8988T (cell line): ENCODE measurements at places on chromosomes 5 and 9.

GRCh38 chr9:96006961-96007360, 131.5 kb downstream of the ERCC6L2 start:
- no peak for DNase-seq

DNA sequence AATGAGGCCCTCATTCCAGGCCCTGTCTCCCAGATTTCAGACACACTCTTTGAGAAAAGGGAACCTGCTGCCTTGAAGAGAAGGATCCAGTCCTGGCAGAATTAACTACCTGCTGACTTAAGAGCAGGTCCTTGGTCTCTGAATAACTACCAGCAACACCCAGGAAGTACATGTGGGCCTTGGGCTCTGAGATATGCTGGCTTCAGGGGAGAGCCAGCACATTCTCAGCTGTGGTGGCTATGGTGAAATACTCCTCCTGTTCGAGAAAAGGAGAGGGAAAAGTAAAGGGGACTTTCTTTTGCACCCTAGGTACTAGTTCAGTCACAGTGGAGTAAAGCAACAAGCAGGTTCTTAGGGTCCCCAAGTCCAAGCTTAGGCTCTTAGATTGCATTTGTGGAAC, 120.0 kb downstream of the HMHB1 start:
- DNase-seq, result no peak

DNA sequence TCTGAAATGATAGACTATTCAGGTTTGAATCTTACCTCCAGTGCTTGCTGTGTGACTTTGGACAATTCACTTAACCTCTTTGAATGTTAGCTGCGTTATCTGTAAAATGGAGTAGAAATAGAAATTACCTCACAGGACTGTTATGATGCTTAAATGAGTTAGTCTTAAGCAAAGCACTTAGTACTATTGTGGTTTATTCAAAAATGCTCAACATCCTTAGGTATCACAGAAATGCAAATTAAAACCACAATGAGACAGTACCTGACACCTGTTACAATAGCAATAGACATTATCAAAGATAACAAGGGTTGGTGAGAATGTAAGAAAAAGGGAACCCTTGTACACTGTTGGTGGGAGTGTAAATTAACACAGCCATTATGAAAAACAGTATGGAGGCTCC, 77.6 kb upstream of the FREM1 start:
- DNase-seq, result no peak

DNA sequence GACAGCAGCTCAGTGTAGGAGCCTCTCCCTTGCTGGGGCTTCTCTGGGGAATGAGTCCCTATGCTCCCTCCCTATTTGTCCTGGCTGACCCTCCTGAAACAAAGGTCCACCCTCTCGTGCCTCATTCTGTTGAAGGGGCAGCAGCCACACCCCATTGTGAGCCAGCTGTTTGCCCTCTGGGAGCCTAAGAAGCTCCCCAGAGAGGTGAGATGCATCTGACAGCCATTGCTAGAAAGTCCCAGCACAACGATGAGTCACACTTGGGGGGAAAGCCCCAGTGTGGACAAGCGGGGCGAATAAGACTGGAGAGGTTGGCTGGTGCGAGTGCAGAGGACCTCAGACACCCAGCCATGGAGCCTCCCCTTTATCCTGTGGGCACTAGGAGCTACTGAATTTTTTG, 101.4 kb downstream of the PPARGC1B start:
- DNase-seq, result no peak

- no peak for DNase-seq
Observed at GRCh38 chr9:94875300-94876020, 149.0 kb downstream of the AOPEP start.

DNA sequence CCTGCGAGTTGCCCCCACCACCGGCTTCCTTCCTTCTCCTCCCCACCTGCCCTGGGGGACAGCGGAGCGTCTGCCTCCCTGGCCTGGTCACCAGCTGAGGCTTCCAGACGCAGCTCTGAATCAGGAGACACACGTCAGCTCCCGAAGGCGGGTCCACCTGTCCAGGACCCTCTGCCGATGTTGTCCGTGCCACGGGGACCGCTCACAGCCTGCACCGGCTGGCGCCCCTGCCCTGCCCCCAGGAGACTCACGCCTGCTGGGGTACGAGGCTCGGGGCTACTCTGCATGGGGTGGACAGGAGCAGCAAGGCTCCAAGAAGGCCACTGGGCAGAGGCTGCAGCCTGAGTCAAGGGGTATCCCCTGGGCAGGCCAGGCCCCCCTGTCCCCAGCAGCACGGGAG, 1.9 kb upstream of the CCDC187 start:
- no peak for DNase-seq

DNA sequence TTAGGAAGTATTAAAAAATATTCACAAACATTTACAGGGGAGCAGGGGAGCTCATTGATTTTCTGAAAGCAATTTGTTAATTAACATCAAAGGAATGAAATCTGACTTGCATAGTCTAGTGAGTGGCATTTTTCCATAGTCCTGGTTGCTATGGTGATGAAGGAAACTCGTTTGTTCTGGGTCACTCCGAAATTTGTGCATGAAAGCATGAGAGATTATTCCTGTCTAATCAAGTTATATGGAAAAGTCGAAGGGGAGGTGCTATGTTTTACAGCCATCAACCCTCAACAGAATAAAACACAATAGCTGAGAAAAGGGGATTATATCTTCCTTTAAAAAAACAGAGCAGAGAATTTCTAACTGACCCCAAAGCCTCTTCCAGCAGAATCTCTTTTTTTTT, 1495.7 kb upstream of the WWC1 start:
- DNase-seq, result no peak

DNA sequence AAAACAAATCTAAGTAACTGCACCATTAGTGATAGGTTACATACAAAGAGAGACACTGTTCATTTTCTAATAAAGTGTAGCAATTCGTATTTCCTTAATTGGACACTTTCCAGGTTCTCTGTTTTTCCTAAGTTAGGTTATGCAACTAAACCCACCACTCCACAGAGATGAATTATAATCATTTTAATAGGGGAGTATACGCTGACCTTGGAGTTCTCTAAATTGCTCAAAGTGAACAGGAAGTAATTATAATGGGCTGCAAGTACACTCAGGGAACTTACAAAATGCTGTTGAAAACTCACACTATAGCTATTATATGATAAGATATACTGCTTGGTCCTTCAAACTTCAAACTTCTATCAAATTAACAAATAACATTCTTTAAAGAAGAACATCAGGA, 18.2 kb upstream of the ADCY2 start:
- no peak for DNase-seq

GRCh38 chr5:118593003-118593328, 395.4 kb downstream of the DTWD2 start:
- DNase-seq, result no peak

- DNase-seq, result no peak
Observed at GRCh38 chr9:22237497-22238363, 208.9 kb upstream of the DMRTA1 start.

- no peak for DNase-seq
Observed at GRCh38 chr5:6636293-6636692, 3.1 kb downstream of the SRD5A1 start.

DNA sequence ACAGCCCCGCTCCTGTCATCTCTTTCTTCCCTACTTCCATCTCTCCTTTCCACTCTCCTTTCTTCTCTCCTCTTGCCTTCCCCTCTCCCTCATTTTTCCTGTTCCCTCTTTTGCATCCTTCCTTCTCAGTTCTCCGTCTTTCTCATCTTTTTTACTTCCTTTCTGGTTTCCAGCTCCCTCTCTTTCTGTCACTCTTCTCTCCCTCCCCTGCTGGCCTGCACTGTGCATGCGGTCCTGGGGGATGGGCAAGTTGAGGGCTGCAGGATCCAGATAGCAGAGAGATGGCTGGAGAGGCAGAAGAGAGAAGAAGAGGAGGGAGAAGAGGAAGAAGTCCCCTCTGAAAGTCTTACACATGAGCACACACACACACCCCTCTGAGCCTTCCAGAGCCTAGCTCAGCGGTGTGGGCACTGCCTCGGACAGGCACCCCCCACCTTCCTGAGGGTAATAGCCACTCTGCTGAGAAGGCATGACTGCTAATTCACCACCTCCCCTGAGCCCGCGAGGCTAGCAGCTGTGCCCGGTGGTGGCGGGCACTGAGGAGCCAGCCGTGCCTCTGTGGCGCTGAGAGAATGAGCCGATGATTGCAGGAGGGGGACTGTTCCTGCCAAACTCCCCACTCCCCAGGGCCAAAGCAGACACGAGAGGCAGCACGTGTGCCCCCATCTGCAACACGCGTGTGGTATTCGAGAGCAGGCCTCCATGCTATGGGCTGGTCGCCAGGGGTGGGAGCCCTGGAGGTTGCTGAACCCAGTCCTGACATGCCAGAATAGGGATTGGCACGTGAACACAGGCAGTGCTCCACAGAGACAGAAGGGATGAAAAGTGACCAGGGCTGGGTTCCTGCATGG, 3.7 kb upstream of the CAMK2A start:
- DNase-seq, result no peak

- DNase-seq, result no peak
Observed at GRCh38 chr5:39558541-39558940, 133.8 kb upstream of the DAB2 start.

- DNase-seq, result peak; percentile 34
Observed at GRCh38 chr9:136726118-136726517, 13.7 kb downstream of the DIPK1B start.

GRCh38 chr5:151663617-151664293, 23.0 kb downstream of the SPARC start:
- no peak for DNase-seq

DNA sequence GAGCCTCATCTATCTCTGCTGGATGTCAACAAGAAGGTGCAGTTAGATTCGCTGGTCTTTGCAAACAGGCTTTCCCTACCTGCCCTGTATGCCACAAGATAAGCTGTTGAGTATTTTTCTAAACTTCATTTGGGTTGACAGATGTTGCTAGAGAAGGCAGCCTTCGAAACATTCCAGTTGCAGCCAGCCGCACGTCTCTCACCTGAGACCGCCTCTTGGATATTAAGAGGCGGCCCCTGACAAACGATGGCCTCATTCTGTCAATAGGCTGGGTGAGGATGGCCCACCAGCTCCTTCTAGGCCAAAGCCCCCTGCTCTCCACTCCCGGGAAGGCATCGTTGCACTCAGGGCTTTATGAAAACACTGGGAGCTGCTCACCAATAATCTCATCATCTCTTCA, 181.6 kb downstream of the DAB2IP start:
- DNase-seq, result no peak

DNA sequence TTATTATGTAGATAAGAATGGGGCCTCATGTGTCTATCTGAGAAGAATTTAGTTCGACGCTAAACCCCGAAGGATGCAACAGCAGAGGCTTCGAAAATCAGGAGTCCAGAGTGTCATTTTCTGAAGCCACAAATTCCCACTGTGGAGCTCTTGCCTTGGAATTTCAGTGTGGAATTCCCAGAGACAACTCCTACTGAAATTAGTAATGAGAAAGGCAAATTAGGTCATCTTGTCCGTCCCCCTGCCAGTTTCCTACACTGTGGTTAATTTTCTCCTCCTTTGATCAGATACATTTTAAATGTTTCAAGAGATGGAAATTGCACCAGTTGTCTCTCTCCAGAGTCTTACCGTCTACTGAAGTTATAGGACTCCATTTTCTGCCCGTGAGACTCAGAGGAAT, 633.6 kb downstream of the BNC2 start:
- no peak for DNase-seq

GRCh38 chr5:907366-907910, 14.8 kb downstream of the TRIP13 start:
- DNase-seq, result no peak

GRCh38 chr5:81856948-81857928, 106.3 kb upstream of the SSBP2 start:
- DNase-seq, result peak; percentile 24

GRCh38 chr9:34741628-34742027, 31.7 kb upstream of the CCL21 start:
- DNase-seq, result no peak

- DNase-seq, result no peak
Observed at GRCh38 chr9:105333811-105334210, 89.4 kb downstream of the SLC44A1 start.

DNA sequence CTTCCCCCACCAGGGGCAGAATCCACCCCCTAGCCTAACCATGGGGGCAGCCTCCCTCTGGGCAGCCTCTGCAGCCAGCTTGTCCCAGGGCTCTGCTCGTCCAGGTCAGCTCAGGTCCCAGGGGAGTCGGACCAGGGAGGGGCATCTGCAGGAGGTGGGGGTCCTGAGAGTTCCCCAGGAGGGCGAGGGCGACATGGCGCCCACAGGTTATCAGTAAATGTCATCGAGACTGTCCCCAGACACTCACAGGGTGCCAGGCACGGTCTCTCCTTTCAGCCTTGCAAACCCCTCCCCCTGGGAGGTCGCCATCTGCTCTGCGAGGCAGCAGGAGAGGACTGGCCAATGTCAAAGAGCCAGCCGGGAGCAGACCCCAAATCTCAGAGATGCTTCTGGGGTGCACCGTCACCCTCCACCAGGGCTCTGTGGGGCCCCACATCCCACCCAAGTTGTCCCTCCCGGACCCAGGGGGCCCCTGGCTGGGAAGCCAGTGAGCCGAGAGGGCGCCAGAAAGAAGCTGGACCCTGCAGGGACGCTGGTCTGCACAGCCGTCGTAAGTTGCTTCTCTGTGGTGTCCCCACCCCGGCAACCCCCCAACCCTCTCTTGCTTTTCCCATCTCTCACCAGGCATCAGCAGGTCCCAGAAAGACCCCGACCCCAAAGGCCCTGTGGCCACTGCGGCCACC, 69.3 kb downstream of the NTNG2 start:
- no peak for DNase-seq

DNA sequence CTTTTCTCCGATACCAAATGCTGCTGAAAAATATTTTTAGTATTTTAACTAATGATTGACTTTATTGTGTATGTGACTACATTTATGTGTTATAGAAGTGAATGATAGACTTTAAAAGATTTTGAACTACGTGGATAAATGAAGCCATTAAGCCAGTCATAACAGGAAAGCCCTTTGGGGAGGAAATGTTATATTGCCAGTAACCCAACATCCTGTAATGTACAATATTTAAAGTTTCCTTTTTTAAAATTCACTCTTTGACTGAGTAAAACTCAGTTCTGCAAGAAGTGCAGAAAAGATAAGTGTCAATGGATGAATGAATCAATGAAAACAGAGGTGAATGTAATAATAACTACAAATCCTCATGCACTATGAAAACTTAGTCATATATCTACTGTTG, 102.6 kb upstream of the TLE4 start:
- DNase-seq, result no peak

DNA sequence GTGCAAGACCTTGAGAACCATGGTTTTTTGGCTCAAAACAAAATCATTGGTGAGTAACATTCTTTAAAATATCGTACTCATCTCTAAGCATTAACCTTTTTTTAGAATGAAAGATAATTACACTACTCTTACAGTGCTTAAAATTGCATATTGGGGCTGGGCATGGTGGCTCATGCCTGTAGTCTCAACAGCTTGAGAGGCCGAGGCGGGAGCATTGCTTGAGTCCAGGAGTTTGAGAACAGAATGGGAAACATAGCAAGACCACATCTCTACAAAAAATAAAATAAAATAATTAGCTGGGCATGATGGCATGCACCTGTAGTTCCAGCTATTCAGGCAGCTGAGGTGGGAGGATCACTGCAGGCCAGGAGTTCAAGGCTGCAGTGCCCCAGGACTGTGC, 2.9 kb upstream of the RECK start:
- no peak for DNase-seq

DNA sequence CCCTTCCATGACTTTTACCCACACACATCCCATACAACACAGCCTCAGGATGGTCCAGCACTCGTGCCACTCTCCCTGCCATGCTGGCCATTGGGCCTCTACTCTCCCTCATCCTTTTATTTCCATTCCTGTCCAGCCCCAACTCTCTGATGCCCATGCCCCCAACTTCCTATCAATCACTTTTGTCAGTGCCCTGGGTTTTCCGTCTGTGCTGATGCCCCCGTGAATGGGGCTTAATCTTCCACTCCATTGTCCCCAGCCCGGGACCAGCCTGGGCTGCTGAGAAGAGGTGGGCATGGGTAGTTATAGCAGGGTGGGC, 12.6 kb upstream of the ACSL6 start:
- no peak for DNase-seq

- no peak for DNase-seq
Observed at GRCh38 chr5:14295610-14296009, 152.5 kb downstream of the TRIO start.
